ENCODE measurements at places on chromosomes 5 and 9. TPM values are rescaled to one million over a fixed set of nuclear protein-coding genes. Genes with fewer than 3 reads are reported as not detected.
A peak's percentile ranks its signal among the peaks of the same experiment; 100 is the strongest.

DNA sequence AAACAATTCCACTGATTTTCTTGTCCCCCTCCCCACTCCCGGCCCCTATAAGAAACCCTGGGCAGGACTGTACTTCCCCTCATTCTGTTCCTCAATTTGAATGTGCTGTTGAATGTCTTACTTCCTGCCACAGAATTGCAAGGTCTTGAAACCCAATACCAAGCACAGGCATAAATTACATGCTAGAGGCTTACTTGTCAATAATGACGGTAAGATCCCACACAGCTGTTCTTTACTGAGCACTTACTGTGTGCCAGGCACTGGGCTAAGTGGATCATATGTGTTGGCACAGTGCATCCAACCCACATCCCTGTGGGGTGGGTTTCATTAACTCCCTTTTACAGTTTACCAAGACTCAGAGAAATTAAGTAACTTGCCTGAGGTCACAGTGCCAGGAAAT, 63.4 kb downstream of the MVB12B start:
- DNase-seq = no peak
- H3K36me3 ChIP-seq = peaks cover 2% of the 10 kb centered on the region
- no peak overlapping the region for H3K4me3 ChIP-seq
- no peak overlapping the region for H3K27ac ChIP-seq

PPP3R2 gene
- not detected for total RNA-seq

SLC36A2 gene
- total RNA-seq = not detected

- H3K4me1 ChIP-seq = peaks cover 33% of the 10 kb centered on the region
- H3K36me3 ChIP-seq = no peaks in the 10 kb centered on the region
- H3K27ac ChIP-seq = peak overlapping the region; percentile 57
- no peak overlapping the region for H3K4me3 ChIP-seq
Observed at GRCh38 chr5:142810081-142810480, 39.9 kb downstream of the ARHGAP26 start.
